Stimulated activated CD4-positive, alpha-beta T cell treated with anti-CD3 and anti-CD28 coated beads, Interleukin-1b, Interleukin-23, amount 100 ng/mL, for 1 hour (primary cell): ENCODE measurements at places on chromosomes 16 and 17.

DNA sequence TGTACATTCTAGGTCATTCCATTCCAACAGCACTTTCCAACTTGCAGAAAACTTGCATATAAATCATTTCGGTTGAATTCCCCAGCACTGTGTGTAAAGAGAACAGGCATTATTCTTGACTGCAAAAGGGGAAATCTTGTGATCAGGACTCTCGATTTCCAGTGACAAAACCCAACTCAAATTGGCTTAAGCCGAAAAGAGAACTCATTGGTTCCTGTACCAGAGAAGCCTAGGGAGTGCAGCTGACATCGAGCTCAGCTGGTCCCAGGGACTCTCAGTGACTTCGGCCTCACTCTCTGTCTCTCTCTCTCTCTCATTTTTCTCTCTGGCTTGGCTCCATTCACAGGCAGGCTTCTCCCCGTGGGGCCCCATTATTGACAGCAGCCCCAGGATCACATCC is 30.7 kb downstream of the CD300LF start:
- no peak for DNase-seq

- no peak for DNase-seq
Observed at GRCh38 chr17:72512649-72513556, 392.1 kb downstream of the SOX9 start.

GRCh38 chr16:4290236-4290830 is 17.5 kb upstream of the TFAP4 start:
- no peak for DNase-seq

- DNase-seq: no peak
Observed at GRCh38 chr17:72618001-72618509, 474.4 kb downstream of the SLC39A11 start.

- no peak for DNase-seq
Observed at GRCh38 chr16:89034971-89035668, 58.1 kb upstream of the CBFA2T3 start.

- no peak for DNase-seq
Observed at GRCh38 chr16:56732832-56733231, 2.9 kb downstream of the NUP93 start.

DNA sequence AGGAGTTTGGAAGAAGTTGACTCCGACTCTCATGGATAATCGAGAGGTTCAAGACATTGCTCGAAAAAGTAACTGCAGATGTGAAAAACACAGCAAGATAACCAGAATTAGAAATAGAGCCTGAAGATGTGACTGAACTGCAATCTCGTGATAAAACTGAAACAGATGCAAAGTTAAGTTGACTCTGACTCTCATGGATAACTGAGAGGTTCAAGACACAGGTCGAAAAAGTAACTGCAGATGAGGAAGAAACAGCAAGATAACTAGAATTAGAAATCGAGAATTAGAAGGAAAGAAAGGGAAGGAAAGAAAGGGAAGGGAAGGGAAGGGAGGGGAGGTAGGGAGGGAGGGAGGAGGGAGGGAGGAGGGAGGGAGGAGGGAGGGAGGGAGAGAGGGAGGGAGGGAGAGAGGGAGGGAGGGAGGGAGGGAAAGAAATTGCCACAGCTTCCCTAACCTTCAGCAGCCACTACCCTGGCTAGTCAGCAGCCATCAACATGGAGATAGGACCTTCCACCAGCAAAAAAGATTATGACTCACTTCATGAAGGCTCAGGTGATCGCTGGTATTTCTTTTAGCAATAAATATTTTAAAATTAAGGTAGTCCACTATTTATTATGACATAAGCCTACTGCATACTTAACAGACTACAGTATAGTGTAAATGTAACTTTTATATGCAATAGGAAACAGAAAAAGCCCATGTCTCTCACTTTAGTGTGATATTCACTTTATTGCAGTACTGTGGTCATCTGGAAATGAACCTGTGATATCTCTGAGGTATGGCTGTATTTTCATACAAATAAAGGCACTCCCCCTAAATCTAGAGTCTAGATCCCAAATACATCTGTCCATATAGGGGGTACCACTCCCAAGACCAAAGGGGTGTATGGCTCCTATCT is 68.3 kb downstream of the KANSL1 start:
- DNase-seq: no peak

- DNase-seq: no peak
Observed at GRCh38 chr16:78485188-78485916, 385.9 kb downstream of the WWOX start.

DNA sequence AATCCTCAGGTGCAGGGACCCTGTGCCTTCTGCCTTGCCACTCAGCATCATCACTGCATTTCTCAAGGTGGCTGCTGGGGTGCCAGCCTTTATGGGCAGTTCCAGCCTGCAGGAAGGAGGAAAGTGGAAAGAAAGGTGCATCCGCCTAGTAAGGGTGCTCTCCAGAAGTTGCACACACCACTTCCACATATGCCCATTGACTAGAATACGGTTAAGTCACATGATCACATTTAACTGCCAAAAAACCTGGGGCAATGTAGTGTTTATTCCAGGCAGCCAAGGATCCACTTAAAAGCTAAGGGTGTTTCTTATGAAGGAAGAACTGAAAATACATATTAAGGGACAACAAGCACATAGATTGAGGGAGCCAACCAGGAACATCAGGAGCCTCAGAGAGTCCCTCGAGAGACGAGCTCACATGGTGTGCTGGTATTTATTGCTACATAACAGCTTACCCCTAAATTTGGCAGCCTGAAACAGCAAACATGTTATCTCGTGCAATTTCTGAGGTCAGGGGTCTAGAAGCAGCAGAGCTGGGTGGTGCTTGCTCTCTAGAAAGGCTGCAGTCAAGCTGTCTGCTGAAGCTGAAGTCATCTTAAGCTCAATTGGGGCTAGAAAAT is 52.0 kb upstream of the MMP2 start:
- DNase-seq: no peak

DNA sequence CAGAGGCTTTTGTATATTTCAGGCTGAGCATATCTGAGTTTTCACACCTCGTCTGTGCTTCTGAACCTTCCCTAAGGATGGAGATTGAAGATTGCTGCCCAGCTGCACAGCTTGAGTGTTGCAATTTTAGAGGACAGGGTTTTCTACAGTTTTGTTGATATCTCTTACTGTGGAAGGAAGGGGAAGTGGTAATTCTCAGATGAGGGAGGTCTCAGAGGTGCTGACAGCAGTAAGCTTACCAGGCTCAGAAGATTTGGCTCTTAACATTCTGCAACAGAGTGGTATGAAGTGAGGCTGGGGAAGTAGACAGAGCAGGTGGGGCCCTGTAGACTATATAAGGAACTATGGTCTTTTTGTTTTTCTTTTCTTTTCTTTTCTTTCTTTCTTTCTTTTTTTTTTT is 45.8 kb upstream of the ARHGAP17 start:
- DNase-seq: no peak

DNA sequence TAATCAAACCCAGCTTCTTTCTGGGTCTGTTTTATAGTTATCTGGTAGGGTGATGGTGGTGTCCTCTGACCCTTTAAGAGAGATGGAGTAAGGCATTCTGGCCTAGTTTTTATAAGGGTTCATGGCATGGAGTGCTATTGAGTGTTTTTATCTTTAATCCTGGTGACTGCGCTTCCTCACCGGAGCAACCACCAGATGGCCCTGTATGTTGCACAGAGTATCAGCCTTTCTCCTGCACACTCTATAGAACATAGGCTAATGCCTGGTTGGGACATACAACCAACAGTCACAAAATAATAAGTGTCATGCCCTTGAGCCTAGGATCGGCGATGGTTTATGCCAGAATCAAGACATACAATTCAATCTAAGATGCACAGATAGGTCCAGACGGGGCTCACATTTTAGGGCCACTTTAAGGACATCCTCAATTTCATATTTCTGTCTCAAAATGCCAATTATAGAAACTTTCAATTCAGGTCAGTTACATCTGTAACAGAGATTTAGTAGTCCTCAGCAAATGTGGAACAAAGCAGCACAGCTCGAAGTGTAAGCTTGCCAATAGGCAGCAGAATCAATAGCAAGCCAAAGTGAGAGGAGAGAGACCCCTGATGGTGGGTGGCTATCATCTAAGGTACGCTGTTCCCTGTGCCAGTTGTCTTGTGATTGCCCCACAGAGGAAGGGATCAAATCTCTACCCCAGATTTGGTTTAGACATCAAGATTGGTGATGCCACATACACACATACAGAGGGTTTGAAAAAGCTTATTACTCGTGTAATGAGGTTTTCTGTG is 37.2 kb upstream of the HOXB9 start:
- DNase-seq: no peak

DNA sequence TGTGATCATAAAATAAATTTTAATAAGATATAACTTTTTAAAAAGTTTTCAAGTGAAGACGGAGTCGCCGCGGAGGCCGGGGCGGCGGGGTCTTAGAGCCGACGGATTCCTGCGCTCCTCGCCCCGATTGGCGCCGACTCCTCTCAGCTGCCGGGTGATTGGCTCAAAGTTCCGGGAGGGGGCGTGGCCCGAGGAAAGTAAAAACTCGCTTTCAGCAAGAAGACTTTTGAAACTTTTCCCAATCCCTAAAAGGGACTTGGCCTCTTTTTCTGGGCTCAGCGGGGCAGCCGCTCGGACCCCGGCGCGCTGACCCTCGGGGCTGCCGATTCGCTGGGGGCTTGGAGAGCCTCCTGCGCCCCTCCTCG is at the start of gene FOXC2:
Gene FOXC2, plus strand, starts transcription at position 229 of the 365 bp plus-strand sequence. CDS start 507 bp downstream, outside the sequence.
- no peak for DNase-seq

DNA sequence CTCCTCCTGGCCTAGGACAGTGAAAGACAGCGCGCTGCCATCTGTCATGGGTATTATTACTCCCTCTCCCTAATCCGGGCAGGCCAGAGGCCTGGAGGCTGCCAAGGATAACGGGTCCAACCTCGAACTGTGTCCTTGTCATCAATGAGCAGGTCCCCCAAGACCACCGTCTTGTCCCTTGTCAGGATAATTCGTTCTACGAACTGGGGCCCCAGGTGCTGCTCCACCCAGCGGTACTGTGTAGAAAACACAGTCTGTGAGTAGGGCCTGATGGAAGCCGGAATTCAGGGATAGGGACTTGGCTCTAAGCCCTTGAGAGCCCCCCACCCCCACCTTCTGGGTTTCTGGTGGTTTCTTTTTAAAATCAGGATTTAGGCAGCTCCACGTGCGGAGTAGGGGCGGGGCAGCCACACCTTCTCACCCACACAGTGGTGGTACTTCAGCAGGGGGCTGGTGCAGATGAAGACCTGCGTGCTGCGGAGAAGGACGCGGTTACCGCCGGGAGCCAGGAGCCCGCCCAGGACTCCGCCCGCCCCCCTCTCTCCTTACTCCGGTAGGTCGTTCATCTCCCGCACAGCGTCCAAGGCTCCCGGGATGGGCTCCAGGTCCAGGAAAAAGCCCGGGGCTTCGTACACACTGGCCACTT is 787 bp downstream of the NT5C start:
- DNase-seq: no peak
